ENCODE measurements at places on chromosomes 5 and 9. TPM values are rescaled to one million over a fixed set of nuclear protein-coding genes. Genes with fewer than 3 reads are reported as not detected.

DNA sequence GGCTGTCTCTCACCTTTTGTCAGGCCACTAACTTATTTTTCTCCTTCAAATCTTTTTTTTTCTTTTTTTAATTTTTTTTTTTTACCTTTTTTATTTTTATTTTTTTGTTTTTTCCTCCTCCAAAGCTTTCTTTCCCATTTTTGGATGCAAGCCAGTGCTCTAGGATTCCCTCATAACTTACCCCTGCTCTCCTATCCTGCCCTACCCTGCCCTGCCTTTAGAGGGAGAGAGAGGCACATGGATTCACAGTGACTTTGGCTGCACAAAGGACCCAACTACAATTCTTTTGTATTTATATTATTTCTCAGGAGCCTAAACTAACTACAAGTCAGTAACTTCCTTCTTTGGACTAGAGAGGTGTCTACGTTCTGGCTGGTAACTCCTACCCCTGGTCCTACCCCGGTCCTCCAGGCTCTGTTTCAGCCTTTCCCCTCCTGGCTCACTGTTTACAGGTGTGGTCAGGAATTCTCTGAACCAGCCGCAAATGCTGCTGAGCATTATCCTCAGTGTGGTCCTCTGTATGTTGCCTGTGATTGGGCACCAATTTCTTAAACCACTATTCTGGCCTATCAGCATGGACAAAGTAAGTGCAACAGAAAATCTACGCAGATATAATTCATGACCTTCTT, 8.4 kb upstream of the RUSC2 start:
- no peak overlapping the region for H3K27ac ChIP-seq
- no peak overlapping the region for H3K4me3 ChIP-seq
- no peaks in the 10 kb centered on the region for H3K36me3 ChIP-seq

DNA sequence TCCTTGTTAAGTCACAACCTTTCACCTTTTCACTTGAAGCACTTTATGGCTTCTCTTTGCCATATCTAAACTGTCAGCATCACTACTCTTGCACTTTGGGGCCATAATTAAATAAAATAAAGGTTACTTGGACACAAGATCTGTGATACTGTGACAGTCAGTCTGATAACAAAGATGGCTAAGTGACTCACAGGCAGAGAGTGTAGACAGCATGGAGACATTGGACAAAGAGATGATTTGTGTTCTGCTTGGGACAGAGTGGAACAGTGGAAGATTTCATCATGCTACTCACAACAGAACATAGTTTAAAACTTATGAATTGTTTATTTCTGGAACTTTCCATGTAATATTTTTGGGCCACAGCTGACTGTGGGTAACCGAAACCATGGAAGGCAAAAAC, 81.7 kb upstream of the SMC5 start:
- no peaks in the 10 kb centered on the region for H3K27me3 ChIP-seq
- no peaks in the 10 kb centered on the region for H3K4me1 ChIP-seq
- H3K36me3 ChIP-seq = no peaks in the 10 kb centered on the region
- no peak overlapping the region for H3K4me3 ChIP-seq

DNA sequence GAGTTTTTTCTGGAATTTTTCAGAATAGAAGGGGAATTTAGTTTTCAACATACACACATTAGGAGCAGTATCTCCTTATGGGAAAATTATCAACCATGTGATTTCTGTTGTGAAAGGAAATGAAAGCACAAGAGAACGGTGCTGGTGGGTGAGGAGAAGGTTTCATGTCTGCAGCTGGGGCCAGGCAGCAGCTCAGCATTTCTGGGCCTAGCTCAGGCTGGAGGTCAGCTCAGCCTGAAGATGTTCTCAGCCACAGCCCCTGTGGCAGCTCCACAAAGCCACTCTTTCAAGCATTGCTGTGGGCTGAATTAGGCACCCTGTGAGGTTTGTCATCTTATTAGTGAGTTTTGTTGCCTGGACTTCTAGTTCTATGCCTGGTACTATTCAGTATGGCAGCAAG, 90.3 kb downstream of the DIRAS2 start:
- DNase-seq = no peak
- no peaks in the 10 kb centered on the region for H3K27me3 ChIP-seq
- H3K27ac ChIP-seq = no peak overlapping the region
- H3K36me3 ChIP-seq = no peaks in the 10 kb centered on the region

Gene HTR1A
- total RNA-seq = not detected

DNA sequence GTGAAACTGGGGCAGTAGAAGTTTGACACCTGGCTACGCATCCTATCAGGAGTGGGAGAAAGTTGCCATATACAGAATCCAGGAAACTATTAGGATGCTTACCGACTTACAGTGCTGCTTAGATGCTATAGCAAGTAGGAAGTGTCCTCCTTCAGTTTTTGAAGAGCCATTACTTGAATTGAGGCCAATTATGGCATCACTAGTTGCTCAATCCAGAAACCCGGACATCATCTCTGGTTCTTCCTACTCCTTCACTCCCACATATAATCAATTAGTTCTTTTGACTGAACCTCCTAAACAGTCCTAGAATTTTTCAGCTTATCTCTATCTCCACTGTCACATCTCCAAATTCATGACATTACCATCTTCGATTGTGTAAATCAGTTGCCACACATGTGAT, 41.8 kb upstream of the UGCG start:
- H3K27ac ChIP-seq = no peak overlapping the region
- no peaks in the 10 kb centered on the region for H3K4me1 ChIP-seq
- H3K4me3 ChIP-seq = no peak overlapping the region

Gene INSYN2B
- total RNA-seq = not detected

DNA sequence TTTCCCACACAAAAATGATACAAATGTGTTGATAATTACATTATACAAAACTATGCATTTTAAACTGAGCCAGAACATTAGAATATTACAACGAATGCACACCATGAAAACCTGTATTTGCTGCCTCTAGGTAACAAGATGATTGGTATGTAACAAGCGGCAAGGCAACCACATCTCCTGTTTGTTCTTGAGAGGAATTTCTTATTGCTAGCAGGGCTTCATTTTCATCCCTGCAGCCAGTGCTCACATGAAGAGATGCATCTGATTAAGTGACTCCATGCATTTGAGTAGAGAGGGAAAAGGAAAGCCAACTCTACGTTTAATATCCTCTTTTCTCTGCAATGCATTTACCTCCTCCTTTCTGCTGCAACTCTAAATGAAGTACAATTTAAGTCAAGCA, 36.6 kb downstream of the FRMD3 start:
- no peak overlapping the region for H3K4me3 ChIP-seq
- H3K27ac ChIP-seq = no peak overlapping the region
- H3K27me3 ChIP-seq = peaks cover 3% of the 10 kb centered on the region
- no peaks in the 10 kb centered on the region for H3K36me3 ChIP-seq
- DNase-seq = no peak
- H3K4me1 ChIP-seq = no peaks in the 10 kb centered on the region

Gene UBE2QL1
- 0.77 TPM for total RNA-seq

Gene NR3C1
- total RNA-seq = 62.2 TPM

Gene PROB1
- 9.2 TPM for total RNA-seq

Gene SCAI
- 13.4 TPM for total RNA-seq

GRCh38 chr5:176844706-176845391, 34.5 kb downstream of the UNC5A start:
- peaks cover 8% of the 10 kb centered on the region for H3K27me3 ChIP-seq
- no peak overlapping the region for H3K27ac ChIP-seq
- no peaks in the 10 kb centered on the region for H3K36me3 ChIP-seq
- no peak overlapping the region for H3K4me3 ChIP-seq
- no peaks in the 10 kb centered on the region for H3K4me1 ChIP-seq
- DNase-seq = no peak

Gene NUDT12
- 2.4 TPM for total RNA-seq

Gene SYK
- 0.05 TPM for total RNA-seq

DNA sequence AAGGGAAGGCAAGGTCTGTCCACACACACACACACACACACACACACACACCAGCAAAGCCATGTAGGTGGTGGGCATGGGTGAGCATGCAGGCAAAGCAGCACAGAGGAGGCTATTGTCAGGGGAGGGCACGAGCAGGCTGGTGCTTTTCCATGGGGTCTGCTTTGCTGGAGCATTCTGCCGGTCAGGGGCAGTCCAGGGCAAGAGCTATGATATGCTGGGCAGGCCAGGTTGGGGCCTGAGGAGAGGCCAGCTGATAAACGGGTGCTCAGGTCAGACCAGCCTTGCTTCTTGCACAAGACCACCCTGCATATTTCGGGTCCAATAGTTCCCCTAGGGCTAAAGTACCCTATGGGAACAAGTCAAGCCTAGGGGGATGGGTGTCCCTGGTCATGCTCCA, 253.9 kb upstream of the DMAC1 start:
- no peak overlapping the region for H3K4me3 ChIP-seq
- no peaks in the 10 kb centered on the region for H3K4me1 ChIP-seq
- H3K27me3 ChIP-seq = peaks cover 2% of the 10 kb centered on the region
- no peaks in the 10 kb centered on the region for H3K36me3 ChIP-seq
- no peak for DNase-seq

GRCh38 chr9:132878695-132879456, at the start of gene SPACA9:
Gene SPACA9 (plus strand): TSS chr9:132878898. CDS start chr9:132883948, 5,050 bp downstream.
- peaks cover 5% of the 10 kb centered on the region for H3K27me3 ChIP-seq
- peaks cover 26% of the 10 kb centered on the region for H3K4me1 ChIP-seq
- no peaks in the 10 kb centered on the region for H3K36me3 ChIP-seq
- H3K4me3 ChIP-seq = peak within 1 kb of the TSS; percentile 70
- peak within 1 kb of the TSS; percentile 59 for H3K27ac ChIP-seq
- DNase-seq = peak; percentile 80

All from activated CD4-positive, alpha-beta T cell treated with anti-CD3 and anti-CD28 coated beads, Interleukin-2, amount 10 ng/mL, durations not matched to agents 24 days and 14 days (primary cell).